ENCODE measurements at places on chromosomes 12 and 14. TPM values are rescaled to one million over a fixed set of nuclear protein-coding genes. Genes with fewer than 3 reads are reported as not detected.

- DNase-seq: peak; percentile 24
Measured at GRCh38 chr12:54412786-54413185, 6.3 kb downstream of the ITGA5 start.

DNA sequence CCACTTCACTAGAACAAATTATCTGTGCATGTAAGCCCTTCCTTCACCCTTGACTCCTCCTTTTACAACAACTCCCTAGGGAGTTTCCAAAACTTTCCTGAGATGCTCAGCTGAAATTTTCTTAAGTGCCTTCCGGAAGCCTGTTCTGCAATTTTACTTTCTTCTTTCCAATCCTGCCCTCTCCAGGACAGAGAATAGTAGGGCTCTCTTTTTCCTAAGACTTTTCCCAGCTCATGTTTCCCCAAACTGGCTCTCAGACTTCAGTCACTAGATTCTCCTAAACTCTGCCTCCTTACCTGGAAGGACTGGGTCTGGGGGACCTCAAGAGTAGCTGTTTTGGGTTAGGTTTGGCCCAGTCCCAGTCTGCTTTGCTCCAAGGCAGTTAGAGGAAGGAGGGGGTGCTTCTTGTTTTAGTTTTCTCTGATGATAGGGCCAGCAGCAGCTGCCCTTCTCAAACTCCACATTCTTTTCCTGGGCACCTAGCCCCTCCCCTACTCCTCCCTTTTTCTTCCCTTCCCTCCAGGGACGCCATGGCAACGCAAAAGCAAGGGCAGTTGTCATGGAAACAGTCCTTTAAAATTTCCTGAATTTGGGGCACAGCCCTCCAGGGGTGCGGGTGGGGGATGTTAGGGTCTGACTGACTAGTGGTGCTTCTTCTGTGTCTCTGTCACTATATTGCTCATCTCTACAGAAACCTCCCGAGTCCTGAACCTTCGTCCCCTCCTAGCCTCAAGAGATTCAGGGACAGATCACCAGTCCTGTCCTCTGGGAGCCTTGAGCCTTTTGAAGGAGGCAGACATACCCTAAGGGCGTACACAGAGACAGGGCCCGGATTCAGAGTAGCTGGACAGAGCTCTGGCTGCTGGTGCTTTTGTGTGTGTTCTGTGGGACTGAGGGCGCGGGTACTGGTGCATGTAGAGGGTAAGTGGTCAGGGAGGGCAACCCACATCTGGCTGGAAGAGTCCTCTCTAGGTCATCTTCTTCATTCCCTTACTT is 17.0 kb downstream of the PPP1R1A start:
- no peak for DNase-seq

DNA sequence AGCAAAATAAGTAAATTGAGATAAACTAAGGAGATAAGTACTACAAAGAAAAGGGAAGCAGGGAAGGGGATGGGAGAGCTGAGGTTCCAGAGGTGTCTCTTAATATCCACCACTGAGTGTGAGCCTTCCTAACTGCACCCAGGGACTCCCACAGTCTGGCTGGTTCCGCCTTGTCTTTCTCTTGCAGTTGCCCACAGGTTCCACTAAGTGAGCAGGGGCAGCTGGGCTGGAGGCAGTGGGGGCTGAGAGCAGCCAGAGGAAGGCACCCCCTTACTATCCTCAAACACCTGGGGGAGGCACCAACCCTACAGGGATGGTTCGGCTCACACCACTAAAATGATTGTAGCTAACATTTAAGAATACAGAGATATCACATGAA is 214.9 kb downstream of the SLC41A2 start:
- no peak for DNase-seq

DNA sequence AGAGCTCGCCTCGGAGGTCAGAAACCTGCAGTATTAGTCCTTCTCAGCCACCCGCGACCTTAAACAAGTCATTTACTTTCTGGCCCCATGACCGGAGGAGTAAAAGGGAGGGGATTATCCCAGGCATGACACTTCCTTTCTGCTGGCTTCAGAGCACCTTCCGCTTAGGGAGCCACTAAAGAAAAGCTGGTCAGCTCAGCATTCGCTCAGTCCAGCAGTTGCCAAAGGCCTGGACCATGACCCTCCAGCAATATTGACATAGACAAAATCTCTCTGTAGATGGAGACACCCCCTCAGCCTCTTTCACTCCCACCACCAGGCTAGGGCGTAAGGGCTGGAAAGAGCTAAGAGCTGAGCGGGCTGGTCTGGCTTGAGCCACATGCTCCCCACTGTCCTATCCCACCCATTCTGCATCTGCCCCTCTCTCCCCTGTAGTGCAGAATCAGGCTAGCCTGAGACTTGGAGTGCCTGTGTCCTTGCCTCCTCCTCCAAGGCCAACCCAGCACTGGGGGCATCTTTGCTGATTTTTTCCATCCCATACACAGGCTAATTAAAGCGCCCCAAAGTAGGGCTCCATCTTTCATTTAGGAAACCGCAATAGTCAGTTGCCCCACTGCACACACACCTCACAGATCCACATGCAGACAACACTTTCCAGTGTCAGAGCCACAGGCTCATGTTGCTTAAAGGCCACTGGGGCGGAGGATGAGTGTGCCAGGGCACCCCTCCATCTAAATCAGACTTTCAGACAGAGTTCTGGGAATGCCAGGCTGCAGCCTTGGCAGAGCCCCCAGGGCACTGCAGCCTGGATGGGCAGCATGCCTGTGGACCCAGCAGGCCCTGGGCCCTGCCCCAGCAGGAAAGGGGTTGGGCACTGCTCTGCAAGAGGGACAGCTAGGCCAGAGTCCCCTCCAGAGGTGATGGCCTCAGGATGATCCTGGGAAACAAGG is 4.0 kb upstream of the CPNE6 start:
- no peak for DNase-seq

- DNase-seq: no peak
Measured at GRCh38 chr12:47833591-47834012, 13.9 kb upstream of the HDAC7 start.

DNA sequence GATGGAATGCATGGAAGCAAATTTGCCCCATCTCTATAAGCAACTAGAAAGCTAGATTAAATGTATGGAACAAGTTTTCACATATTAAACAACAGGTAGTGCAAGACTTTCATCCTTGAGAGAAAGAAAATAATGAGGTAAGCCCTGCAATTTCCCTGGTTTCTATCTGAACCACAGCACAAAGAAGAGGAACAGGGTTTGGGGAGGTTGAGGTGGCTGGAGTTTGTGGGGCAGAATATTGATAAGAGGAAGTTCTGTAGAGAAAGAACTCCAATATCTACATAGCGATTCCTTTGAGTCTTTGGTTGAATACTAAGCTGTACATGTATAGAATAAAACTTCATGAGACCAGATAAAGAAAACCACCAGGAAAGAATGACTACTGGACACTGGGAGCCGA is 96.3 kb upstream of the CCND2 start:
- DNase-seq: no peak

DNA sequence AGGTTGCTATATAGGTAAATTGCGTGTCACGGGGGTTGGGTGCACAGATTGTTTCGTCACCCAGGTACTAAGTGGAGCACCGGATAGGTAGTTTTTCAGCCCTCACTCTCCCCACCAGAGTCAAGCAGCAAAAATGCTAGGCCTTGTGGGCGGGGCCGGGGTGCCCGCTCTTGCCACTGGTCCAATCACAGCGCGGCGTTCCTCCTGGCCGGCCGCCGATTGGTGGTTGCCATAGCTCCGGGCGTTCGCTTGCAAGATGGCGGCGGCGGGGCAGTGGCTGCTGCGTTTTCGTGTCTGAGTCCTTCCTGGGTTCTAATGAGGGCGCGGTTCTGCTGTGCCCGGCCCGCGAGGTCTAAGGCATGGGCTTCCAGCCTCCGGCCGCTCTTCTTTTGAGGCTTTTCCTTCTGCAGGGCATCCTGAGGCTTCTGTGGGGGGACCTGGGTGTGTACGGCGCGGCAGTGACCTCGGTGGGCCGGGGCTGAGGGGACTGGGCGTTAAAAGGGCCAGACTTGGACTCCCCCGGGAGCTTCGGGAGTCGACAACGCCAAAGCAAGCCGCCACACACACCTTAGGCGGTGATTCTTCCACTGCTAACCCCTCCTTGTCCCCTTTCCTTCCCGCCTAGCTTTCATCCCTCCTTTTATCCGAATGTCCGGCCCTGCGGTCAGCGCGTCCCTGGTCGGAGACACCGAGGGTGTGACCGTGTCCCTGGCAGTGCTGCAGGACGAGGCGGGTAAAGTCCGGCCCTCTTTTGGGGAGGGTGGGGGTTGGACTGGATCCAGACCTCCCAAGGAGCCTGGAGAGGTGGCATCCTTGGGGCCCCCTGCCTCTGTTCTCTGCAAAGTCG is at the start of gene TCTN2:
TSS of gene TCTN2 (plus strand) at position 232 of the 847 bp plus-strand sequence. CDS start at position 360, 128 bp downstream.
- DNase-seq: peak; percentile 97

GRCh38 chr14:55893705-55894104 is 224.5 kb upstream of the PELI2 start:
- no peak for DNase-seq

DNA sequence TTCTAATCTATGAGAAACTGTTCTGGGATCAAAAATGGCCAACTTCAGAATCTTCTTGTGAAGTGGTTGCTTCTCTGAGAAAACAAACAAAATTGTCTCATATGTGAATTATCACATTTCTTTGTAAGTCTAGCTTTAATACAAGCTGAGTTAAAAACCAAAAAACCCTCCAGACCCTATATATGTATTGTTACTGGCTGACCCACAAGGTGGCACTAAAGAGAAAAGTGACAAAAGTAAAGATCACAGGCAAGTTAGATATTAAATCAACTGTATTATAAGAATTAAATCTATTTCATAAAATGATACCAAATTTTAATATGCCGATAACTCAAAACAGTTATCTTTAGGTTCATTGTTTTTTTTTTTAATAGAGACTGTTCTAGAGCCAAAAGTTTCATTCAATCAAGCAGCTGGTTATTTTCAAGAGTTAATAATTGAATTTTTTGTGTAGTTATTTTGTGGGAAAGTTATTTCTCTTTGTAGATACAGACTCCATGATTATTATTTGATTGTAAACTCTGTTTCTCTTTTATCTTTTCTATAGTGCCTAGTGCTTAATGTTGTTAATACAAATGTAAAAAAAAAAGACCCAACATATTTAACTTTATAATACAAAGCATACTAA is 7.5 kb upstream of the TRHDE start:
- DNase-seq: no peak

Gene LALBA
- not detected for total RNA-seq

Gene PZP
- total RNA-seq: not detected

Gene MUCL1
- not detected for total RNA-seq

Gene NOVA1
- total RNA-seq: not detected

Gene HAL
- 0.44 TPM for total RNA-seq

Gene TMEM263
- 33.2 TPM for total RNA-seq

Gene SEL1L
- 52.3 TPM for total RNA-seq

Gene DDX23
- total RNA-seq: 144 TPM

Gene RBM25
- 99.4 TPM for total RNA-seq

Measured in activated CD4-positive, alpha-beta T cell treated with anti-CD3 and anti-CD28 coated beads, Interleukin-2, amount 10 ng/mL, durations not matched to agents 7 days and 5 days (primary cell).